ENCODE measurements at places on chromosomes 1 and 21.
A peak's percentile ranks its signal among the peaks of the same experiment; 100 is the strongest.

GRCh38 chr1:179865377-179865776 lies 12.2 kb downstream of the TOR1AIP2 start:
- no peak for DNase-seq

DNA sequence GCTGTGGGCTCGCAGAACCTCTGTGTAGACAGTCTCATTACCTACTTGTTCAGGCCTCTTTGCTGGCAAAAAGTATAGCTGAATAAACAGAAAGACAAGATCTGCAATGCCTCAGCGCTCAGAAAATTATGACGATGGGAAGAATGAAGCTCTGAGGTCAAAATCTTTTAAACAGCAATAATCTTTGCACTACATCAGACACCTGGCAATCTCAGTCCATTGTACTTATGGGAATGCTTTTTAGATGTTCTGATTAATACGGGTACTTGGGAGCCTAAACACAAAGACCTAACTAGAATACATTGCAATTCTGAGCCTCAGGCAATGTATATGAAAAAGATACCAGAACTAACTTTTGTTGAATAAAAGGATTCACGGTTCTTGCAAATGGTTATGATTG lies 410.7 kb downstream of the SMYD3 start:
- DNase-seq: no peak

DNA sequence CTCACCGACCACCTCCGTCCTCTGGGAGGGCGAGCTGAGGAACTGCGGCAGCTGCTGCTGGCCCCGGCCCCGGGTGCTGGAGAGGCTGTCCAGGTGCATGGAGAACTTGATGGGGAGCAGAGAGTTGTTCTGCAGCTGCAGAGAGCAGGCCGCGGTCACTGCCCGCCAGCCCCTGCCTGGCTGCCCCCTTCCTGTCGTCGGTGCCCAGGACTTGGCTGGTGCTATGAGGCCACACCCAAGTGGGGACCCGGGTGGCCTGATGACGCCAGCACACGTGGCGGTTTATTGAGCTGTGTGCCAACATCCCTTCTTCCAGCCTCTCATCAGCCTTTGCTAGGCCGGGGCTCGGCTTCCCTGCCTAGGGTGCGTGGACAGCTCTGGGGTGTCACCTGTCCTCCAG lies 5.3 kb upstream of the TMEM52 start:
- DNase-seq: no peak

GRCh38 chr1:7948960-7949359 lies 8.3 kb upstream of the TNFRSF9 start:
- no peak for DNase-seq

DNA sequence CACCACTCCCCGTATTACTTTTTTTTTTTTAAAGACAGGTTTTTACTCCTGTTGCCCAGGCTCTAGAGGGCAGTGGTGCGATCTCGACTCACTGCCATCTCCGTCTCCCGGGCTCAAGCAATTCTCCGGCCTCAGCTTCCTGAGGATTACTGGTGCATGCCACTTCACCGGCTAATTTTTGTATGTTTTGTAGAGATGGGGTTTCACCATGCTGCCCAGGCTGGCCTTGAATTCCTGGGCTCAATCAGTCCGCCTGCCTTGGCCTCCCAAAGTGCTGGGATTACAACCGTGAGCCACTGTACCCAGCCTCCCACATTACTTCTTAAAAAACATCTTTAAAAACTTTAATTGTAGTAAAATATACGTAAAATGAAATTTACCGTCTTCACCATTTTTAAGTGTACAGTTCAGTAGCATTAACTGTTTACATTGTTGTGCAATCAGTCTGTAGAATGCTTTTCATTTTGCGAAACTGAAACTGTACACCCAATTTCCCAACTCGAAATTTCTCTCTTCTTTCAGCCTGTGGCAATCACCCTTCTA lies 77.0 kb downstream of the ZMYM4 start:
- DNase-seq: no peak

- no peak for DNase-seq
Measured at GRCh38 chr1:116401646-116402176, 28.7 kb downstream of the ATP1A1 start.

GRCh38 chr1:2159124-2159523 lies 35.4 kb downstream of the FAAP20 start:
- no peak for DNase-seq

DNA sequence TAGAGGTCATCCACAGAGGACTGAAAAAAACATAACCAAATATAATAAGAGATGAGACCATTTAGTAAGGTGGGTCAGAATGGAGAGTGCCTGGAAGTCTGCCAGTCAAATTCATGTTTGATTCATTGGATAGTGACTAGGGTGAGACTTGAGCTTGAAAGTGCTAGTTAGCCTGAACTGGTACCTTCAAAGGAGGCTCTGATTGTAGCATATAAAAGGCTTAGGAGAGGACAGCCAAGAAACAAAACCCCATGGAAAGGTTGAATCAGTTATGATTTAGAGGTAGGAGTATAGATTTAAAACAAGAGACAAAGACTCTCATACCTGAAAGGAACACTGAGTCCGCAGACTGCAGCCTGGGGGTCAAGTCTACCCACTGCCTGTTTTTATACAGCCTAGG lies 44.4 kb upstream of the LRRC8C start:
- DNase-seq: no peak

DNA sequence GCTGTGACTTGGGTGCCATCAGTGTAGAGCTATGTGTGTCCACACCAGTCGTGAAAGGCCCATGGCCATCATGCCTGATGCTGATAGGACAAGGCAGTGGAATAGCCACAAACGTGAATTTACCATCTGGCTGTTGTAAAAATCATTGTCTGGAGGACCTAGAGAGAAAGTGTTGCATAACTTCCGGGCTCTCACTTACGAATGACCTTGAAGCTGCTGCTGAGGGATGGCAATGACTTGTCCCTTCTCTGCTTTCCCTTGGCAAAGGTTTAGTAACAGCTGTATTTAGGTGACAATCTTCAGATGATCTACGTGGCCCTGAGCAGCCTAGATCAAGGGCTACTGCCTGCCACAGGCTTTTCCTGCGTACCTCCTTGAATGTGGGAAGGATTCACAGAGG lies 5.8 kb downstream of the ATP1B1 start:
- DNase-seq: no peak

DNA sequence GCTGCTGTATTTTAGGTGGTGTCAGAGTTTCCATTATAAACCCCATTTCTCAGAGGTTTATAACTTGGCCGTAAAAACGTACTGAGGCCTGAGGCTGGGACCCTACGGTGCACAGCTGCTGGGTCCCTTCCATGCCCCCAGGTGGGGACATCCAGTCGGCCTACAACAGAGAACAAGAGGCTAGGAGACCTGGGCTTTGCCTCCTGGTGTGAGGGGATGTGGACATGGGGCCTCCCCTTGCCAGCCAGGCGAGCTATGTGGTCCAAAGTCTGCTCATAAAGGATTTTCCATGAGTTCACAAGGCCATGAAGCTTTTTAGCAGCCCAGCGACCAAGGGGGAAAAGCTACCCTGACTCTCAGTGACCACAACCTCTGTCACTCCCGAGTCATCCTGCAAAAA lies 261.5 kb upstream of the VAMP3 start:
- no peak for DNase-seq

DNA sequence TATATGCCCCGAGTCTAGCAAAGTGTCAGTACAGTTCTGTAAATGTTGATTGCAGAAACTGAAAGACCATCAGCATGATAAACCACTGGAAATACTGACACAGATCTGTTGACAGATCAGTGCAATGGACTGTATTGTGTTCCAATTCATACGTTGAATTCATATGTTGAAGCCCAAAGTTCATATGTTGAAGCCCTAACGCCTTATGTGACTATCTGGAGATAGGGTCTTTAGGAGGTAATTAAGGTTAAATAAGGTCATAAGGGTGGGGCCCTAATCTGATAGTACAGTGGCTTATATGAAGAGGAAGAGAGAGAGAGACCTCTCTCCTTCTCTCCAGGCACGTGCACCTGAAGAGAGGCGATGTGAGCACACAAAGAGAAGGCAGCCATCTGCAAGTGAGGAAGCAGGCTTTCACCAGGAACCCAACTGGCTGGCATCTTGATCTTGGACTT lies 144.7 kb downstream of the MRPL39 start:
- DNase-seq: no peak

DNA sequence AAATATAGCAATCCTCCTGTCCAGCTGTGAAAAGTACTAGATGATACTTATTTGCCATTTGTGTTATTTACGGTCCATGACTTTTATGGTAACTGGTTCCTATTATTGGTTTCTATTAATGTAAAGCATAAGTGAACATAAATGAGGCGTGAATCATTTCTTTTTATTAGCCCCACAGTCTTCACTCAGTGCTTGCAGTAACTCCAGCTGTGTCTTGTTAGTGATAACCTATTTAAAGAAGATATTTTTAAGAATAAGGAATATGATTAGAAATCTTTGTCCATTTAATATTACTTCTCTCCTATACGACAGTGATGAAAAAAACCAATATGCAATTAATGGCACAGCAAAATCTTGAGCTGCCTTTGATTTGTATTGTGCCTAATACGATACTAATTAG lies 149.9 kb downstream of the SPATA17 start:
- no peak for DNase-seq

GRCh38 chr21:19368944-19369343 lies 965.4 kb upstream of the TMPRSS15 start:
- no peak for DNase-seq

- no peak for DNase-seq
Measured at GRCh38 chr1:230130172-230130944, 63.3 kb downstream of the GALNT2 start.

DNA sequence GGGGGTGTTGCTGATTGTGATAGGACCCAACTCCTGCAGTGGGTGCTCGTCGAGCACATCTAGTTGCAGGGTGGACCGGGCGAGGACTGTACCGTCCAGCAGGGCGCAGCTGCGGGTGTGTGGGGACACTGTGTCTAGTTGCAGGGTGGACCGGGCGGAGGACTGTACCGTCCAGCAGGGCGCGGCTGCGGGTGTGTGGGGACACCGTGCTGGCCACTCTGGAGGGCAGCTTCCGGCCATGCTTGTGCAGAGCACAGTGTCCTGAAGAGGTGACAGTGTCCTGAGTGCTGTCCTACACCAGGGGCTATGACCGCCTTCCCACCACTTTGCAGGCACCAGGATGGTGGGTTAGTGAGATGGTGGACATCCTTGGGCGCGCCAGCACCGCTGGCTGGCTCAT lies 4.6 kb upstream of the TRPM2 start:
- no peak for DNase-seq

DNA sequence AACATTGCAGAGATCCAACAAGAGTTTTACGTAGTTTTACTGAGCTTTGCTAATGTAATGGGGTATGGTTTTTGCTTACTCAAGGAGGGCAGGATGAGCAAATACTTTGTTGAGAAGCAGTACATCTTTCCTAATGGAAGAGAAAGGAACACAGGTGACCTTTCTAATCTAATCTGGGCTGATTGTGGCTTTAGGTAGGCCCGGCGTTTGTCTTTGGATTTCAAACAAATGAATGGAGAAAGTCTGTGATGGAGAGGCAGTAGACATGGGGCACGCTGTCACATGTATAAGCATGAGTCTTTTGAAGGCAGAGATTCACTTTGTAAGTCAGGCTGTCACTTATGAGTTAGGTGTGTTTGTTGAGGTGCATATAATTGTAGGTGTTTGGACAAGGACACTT lies 1.7 kb downstream of the PLEKHM2 start:
- DNase-seq: no peak

GRCh38 chr1:40017951-40018575 lies 22.5 kb upstream of the CAP1 start:
- no peak for DNase-seq

DNA sequence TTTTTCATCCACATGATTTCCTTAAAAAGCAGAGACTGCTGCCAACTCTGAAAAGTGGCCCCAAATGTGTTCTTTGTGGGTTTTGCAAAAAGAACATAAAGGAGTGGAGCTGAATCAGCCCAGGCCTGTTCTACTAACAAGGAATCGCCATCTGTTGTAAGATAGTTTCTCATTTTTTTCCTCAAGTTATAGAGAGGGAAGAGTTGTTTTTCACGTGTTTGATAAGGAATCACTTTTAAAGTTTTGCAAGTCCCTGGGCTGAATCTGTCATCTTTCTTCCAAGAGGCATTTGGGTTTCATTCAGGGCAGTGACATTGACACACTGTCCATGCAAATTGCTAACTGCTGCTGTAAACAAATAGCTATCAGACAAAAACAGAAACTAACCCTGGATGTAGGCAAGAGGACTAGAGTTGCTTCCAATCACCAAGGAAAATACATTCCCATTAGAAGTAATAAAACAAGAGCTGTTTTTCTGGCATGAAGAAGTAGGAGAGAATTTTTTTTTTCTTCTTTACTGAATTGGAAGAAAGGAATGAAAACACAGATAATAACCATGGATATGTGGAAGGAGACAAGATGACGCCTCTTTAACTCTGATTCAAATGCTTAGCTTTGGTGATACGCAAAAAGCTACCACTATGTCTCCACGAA lies 58.8 kb upstream of the TBX15 start:
- peak; percentile 5 for DNase-seq

- DNase-seq: no peak
Measured at GRCh38 chr1:200380589-200381021, 29.2 kb downstream of the ZNF281 start.

DNA sequence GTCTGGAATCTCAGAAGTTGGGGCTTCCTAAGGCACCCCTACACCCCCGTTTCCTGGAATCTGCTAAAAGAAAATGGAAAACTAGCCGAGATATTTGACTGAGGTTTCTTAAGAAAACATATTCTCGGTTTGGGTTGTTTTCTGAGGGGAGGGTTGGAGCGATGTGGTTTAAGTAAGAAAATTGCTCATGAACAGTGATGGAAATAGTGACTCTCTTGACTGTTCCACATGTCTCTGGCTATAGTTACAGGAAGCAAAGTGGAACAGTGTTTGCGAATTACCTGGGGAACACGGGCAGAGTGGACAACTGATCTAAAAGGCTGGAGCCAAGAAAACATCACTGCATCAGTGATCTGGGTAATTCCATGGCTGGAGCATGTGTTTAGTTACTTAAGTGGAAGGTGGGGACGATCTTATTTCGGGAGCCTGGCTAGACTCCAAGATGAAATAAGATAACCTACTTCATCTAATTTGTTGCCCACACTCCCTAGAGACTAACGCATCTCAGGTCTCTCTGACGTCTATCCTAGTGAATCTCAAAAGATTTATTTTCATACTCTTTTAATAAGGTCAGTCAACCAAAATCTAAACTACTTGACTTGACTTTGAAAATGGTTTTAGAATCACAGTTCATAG lies 92.4 kb downstream of the KCNJ15 start:
- DNase-seq: no peak

DNA sequence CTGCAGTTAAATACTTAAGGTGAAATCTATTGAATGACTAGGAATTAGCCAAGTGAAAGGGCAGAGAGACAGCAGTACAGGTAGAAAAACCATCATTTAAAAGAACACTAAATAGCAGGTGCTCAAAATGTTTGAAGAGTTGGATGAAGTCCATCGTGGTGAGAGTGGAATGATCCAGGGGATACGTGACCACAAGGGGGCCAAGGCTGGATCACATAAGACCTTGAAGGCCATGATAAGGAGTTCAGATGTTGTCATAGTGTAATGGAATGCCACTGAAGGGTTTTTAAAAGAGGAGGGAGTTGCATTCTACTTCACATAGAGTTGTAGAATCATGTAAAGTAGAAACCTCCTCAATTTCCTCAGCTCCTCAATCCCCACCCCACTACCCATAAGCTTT lies 34.8 kb upstream of the HOOK1 start:
- no peak for DNase-seq

Measured in frontal cortex (tissue), 4 donors.